ENCODE measurements at places on chromosomes 12 and 14.

DNA sequence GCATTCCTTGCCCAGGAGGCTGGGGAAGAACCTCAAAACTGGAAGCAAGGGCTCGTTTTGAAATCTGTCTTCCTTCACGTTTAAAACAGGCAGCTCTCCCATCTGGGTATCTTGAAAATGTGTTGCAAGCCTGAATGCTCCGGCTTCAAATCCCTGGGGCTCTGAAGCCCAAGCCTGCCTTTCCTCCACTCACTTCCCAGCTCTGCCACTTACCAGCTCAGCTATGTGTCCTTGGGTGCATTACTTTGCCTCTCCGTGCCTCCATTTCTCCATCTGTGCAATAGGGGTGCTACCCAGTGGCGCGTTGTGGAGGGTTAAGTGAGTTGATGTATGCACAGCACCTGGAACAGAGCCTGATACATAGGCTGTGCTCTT, 97.6 kb downstream of the GCH1 start:
- no peak for DNase-seq

GRCh38 chr14:58738876-58739275, 101.1 kb downstream of the DACT1 start:
- DNase-seq: no peak

DNA sequence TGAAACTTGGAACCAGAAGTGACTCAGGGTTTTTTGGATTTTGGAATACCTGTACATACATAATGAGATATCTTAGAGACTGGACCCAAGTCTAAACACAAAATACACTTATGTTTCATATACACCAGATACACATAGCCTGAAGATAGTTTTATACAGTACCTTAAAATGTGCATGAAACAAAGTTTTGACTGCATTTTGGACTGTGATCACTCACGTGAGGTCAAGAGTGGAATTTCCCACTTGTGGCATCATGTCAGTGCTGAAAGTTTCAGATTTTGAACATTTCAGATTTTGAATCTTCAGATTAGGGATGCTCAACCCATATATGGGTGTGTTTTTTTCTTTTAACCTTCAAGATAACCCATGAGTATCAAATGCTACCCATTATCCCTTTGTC, 6.6 kb downstream of the SBNO1 start:
- no peak for DNase-seq

DNA sequence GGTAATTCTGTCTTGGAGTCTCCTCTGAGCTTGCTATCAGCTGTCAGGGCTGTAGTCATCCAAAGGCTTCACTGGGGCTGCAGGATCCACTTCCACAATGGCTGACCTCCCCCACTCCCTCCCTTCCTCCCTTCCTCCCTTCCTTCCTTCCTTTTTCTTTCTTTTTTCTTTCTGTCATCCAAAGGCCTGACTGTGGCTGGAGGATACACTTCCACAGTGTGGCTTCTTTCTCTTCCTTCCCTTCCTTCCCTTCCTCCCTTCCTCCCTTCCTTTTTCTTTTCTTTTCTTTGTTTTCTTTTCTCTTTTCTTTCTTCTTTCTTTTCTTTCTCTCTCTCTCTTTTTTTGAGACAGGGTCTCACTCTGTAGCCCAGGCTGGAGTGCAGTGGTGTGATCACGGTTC, 30.6 kb downstream of the ARF6 start:
- no peak for DNase-seq

DNA sequence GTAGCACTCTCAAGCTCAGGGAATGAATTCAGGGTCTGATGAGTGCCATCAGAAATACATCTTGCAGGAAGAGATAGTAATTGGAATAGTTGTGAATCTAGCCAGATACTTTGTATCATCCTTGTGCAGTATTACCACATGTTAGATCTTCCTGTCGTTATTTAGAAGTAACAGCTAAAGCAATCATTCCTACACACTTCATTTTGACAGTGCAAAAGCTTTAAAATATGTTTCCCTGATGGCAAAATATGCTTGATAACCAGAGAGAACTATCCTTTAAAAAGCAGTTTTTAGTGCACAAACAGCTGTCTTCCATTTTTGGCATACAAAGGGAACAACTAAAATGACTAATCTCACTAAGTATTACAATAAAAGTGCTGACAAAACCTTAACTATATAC, 149.5 kb upstream of the SLC38A2 start:
- no peak for DNase-seq

DNA sequence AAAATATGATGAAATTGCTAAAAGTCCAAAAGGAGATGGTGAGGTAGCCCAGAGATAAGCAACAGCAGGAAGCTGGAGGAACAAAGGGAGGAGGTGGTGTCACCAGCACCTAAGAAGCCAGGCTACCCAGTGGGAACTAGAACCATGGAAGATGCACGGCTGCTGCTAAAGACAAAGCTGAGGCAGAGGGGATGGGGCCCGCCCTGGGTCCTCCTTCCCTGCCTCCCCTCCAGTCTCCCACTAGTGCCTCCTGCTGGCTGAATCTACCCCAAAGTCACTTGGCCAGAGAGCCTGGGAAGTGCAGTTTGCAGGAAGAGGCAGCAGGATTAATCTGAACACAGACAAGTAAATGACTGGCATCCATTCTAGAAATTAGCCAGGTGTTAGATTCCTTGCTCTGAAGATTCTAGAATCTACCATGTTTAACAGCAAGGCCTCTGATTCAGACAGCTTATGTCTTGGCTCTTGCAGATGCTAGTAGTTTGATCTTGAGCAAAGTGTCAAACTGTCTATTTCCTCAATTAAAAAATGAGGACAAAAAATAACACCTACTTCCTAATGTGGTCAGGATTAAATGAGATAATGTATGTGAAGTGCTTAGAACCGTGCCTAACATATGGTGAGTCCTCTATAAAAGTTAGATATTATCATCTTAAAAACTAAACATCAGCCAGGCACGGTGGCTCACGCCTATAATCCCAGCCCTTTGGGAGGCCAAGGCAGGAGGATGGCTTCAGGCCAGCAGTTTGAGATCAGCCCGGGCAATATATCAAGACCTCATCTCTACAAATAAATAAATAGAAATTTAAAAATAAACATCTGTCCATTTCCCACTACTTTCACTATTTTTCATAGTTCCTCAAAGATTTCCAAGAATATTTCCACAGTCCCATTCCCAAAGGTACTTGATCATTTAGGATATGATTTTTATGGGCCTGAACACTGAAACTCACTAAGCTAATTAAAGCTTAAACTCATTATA, 5.8 kb upstream of the LRP10 start:
- no peak for DNase-seq

- no peak for DNase-seq
These were observed 4.5 kb downstream of the DHRS2 start for GRCh38 chr14:23640524-23641141.

DNA sequence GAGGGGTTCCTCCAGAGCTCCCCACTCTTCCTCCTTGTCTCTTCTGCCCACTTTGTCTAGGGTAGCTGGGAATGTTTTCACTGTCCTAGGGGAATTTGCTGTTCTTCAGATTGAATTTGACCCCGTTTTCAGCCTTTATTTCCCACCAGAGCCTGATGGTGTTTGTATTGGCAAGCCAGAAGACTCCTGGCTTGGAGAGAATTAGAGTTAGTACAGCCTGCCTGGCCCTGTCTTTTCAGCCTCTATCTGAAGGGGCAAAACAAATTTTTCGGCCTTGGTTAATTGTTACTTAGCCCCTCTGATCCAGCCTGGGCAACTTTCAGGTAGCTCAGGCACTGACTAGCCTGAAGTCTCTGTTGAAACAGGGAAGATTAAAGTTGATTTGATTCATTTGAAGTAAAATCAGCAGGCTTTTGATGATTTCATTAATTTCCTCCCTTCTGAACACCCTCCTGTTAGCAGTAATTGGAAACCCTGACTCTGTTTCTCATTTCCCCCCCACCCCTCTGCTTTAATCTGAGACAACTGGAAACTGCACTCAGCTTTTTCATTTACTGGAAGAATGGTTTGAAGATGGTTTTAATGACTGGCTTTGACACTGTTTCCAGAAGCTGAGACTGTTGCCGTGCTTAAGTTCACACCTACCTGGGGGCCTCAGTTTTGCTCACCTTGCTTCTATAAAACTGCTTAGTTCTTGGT, 63.3 kb downstream of the SUSD6 start:
- DNase-seq: no peak

DNA sequence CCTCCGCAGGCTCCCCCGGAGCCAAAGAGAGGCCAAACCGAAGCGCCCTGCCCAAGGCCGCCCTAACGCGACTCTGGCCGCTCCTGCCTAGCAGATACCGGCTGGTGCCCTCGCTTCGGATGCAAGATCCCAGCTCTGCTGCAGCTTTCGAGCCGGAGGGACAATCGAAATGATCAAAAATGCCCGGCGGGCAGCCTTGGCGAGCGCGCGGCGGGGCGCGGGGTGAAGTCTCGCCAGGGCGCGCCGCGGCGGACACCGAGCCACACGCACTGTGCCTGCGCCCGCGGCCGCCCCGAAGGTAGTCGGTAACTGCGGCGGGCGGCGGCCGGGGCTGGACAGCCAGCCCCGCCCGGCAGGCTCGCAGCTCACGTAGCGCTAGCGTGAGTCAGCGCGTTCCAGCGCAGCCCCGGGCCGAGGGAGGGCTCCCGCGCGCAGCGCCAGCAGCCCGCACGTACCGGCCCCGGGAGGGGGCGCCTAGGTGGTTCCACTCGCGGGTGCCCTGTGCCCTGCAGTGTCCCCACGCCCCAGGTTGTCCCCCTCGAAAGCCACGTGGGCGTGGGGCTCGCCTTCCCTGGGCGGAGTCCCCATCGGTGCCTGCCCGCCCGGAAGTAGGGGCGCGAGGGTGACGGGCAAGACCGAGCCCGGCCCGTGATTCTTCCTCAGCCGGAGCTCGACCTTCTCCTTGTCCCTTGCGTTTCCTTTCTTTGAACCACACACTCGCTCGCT, 109.2 kb upstream of the EGLN3 start:
- DNase-seq: no peak

- no peak for DNase-seq
These were observed 17.2 kb upstream of the ARID4A start for GRCh38 chr14:58280954-58281787.

DNA sequence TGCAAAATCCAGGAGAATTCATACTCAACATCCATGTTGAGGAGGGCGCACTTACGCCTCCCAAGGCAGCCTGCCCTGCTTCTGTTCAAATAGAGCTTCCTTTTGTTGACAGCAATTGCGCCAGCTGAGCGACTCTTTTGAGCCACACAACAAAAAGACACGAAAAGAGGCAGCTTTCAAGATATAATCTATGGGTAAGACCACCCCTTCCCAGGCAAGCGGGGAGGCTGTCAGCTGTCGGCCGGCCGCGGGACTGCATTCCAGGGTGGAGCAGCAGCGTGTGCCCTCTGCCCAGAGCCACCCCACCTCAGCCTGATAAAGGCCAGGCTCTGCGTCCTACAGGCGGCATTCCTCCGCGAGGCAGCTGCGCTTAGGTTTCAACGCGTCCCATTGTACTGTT, 15.8 kb upstream of the STAB2 start:
- no peak for DNase-seq

DNA sequence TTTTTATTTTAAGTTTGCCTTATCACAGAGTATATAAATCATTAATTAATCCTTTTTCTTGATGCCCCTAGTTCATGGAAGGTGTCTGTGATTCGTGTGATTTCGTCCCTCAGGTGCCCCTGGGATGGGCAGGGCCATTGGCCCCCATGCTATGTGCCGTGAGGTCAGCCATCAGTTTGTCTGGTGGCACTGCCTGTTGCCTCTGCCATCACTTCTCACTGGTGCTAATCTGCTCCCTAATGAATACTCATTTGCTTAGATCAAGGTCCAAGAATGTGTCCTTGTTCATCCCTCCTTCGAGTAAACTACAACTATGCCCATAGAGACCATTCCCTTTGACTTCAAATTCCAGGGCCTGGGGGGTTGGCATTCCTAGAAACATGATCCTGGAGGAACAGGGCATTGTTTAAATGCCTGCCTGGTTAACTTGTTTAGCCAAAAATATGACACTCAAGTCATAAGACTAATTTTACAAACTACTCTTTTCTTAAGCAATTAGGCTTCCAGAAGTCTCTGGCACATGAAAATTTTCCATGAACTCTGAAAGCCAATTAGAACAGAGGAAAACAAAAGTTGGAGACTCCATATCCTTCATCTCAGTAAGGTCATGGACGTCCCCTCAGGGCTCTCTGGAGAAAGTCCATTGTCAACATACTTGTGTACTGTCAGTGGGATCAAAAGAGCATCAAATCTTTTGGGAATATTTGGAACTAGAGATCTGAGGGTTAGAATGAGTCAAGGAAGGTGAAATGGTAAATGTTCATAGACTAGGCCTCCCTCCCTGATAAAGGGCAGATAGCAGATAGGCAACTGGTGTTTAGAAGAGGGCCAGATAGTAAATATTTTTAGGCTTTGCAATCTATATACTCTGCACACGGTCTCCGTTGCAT, 90.9 kb upstream of the PLXNC1 start:
- no peak for DNase-seq

Measured in NCI-H1436 treated with DMSO at 0.1 percent for 48 hours (cell line).